ENCODE measurements at places on chromosomes 1 and 21.

DNA sequence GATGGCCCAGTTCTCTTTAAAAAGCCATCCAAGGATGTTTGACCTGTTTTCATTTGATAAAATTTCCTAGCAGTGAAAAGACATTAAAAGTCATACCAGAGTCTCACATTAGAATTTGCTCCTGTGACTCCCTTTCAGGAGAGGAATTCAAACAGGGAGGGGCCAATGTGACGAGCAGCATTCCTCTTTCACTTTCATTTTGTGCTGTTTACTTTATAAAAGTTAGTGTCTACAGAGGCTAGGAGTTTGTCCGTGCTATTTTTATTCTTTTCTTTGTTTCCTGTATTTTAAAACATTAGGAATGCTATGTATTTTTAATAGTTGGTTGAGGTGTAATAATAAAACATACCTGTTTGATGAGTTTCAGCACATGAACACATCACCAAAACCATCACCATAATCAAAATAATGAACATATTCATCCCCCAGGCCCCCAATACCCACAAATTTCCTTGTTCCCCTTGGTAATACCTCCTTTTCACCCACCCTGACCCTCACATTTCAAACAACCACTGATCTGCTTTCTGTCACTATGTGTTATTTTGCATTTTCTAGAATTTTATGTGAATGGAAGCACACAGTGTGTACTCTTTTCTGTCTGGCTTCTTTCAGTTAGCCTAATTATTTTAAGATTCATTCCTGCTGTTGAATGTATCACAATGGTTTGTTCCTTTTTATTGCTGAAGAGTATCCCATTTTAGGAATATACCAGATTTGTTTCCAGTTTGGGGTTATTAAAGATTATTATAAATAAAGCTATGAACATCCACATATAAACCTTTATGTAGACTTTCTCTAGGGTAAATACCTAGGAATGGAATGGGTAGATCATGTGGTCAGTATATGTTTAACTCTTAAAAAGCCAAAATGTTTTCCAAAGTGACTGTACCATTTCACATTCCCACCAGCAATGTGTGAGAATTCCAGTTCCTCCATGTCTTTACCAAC, 129.5 kb downstream of the TENT5C start:
- DNase-seq = no peak

DNA sequence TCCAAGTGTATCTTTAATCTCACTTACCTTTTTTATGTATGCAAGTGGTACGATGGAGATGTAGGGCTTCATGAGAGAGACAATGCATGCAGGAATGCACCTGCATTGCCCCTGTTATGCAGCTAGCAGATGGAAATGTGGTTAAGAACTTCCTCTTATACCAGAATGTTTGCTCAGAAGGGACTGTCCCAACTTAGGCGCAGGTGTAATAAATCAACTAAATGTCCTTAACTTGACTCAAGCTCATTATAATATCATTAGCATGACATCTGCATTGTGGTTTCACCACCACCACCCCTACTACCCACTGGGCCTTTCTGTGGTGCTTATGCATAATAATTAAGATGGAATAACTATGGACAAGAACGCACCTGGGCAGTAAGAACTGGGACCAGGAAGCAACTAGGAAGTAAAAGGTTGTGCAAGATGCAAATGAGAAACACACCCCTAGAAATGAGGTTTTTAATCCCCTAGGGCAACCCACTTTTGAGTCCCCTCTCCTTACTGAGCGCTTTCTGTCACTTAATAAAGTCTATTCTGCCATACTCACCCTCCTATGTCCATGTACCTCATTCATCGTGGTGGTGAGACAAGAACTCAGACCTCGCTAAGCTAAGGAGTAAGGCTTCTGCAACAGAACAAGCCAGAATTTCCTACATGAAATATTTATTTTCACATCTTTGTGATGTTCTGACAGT, 1103.3 kb upstream of the B3GALT2 start:
- no peak for DNase-seq

GRCh38 chr1:38778521-38778920, 81.1 kb downstream of the RRAGC start:
- no peak for DNase-seq

- no peak for DNase-seq
These were observed 721.3 kb upstream of the NCAM2 start for GRCh38 chr21:20276954-20277353.

DNA sequence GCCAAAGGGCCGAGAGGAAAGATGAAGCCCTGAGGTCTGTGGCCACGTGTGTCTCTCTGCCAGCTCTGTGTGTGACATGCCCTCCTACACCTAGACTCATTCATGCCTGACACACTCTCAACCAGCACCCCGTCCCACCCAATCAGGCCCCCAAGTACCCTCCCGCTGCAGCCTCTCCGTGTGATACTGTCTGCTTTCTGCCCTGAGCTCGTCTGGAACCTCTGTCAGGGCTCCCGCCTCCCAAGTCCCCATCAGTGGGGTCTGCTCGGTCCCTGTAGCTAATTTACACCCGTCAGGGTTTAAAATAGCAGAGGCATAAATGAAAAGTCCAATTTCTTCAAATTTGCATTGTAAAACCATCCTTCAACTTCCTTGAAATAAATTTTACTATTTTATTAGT, 20.7 kb downstream of the CASZ1 start:
- no peak for DNase-seq

Measured in stimulated activated CD8-positive, alpha-beta memory T cell treated with anti-CD3 and anti-CD28 coated beads, Interleukin-4, amount 100 ng/mL, for 4 hours (primary cell).